KG1 (cell line): ENCODE measurements at places on chromosomes 11 and 22.

DNA sequence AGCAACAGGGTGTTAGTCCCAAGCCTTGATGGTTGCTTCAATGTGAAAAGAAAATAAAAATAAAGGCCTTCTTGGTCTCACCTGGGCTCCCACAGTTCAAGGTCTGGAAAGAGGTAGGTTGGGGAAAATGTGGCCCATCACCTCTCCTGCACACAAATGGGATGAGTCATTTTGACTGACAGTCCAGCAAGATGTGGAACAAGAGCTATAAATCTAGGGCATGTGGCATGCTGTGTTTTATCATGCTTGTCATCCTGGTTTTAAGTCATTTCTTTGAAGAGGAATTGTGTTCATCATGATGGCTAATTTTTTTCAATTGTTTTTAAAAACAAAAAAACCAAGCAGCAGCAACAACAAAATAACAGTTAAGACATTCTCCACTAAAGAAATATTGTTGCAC is 503.7 kb downstream of the NTM start:
- DNase-seq, result no peak

DNA sequence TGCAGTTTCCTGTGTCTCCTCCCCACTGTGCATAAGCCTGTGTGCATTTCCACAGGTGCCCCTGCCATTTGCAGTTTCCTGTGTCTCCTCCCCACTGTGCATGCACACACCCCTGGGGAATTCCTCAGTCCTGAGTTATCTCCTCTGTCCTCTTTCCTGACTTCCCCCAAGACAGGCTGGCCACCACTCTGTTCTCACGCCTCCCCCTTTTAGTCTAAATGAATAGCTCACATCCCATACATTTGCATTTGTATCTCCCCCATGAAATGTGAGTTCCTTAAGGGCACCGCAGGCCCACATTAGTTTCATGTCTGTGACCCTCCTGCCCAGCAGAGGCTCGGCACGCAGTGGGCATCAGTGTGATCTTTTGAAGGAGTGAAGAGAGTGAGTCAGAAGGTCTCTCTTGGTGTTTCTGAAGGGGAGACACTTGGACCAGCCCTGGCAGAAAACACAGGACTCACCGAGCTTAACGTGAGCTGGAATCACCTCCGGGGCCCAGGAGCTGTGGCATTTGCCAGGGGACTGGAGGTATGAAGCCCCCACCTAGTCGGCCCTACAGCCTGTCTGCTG is 6.2 kb downstream of the LRRC74B start:
- DNase-seq, result no peak

DNA sequence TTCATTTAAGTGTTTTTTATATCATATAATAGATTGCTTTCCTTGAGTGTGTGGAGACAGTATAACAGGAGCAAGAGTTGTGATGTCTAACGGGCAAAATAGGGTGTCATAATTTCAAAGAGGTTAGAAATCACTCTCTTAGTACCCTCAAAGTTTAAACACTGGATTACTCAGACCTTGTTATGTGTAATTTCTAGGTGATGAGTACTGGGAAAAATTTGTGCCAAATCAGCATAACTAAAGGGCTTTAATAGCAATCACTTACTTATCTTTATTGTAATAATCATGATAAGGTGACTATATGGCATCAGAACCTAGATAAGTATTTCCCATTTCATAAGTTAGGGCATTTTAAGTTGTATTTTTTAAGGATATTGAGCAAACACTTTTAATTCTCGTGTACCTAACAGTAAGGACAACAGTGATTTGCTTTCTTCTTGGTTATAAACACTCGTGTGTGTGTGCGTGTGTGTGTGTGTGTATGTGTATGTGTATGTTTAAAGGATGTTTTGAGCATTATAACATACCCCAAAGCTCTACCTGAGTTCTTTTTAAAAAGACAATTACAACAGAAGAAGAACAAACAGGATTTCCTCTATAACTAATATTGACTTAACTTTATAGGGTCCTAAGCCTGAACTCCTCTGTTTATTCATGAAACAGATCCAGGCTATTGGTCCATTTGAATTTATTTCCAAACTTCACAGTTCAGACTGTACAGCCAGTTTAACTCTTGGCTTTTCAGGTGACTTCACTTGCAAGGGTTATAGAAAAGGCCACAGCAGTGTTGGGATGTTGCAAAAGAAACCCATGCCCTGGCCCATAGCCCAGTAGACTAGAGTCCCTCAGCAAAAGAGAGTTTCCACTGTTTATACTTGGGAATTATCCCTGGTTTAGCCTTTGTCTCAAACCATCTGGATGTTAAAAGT is 23.7 kb upstream of the PDE3B start:
- DNase-seq, result no peak

- DNase-seq, result no peak
Observed at GRCh38 chr11:709109-709997, 3.3 kb downstream of the EPS8L2 start.

- peak; percentile 92 for DNase-seq
Observed at GRCh38 chr11:94494126-94494680, 419 bp downstream of the ANKRD49 start.
